ENCODE measurements at places on chromosomes 4 and X.

- no peak for DNase-seq
These were observed 111.3 kb downstream of the SHROOM3 start for GRCh38 chr4:76546327-76546726.

DNA sequence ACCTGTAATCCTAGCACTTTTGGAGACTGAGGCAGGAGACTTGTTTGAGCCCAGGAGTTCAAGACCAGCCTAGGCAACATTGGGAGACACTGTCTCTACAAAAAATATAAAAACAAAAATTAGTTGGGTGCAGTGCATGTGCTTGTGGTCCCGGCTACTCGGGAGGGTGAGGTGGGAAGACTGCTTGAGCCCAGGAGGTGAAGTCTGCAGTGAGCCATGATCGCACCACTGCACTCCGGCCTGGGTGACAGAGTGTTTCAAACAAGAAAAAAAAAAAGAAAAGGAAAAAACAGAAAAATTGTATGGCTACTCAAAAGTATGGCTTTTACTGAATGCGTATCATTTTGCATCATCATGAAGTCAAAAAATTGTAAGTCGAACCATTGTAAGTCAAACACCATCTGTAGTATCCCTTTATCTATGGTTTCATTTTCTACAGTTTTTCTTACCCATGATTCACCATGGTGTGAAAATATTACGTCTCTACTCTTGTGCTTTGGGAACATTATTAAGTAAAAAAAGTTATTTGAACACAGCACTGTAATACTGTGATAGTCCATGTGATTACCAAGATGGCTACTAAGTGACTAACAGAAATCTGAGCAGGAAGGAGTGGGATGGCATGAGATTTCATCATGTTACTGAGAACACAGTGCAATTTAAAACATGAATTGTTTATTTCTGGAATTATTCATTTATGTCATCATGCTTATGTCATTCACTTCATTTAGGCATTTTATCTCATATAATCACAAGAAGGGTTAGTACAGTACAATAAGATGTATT is 26.5 kb upstream of the MANBA start:
- DNase-seq: no peak

- DNase-seq: no peak
These were observed 1016.7 kb upstream of the LCORL start for GRCh38 chr4:19038231-19038630.

GRCh38 chr4:12701384-12701783 is 782.8 kb downstream of the RAB28 start:
- no peak for DNase-seq

- DNase-seq: no peak
These were observed 38.9 kb downstream of the DRD5 start for GRCh38 chr4:9820343-9820742.

DNA sequence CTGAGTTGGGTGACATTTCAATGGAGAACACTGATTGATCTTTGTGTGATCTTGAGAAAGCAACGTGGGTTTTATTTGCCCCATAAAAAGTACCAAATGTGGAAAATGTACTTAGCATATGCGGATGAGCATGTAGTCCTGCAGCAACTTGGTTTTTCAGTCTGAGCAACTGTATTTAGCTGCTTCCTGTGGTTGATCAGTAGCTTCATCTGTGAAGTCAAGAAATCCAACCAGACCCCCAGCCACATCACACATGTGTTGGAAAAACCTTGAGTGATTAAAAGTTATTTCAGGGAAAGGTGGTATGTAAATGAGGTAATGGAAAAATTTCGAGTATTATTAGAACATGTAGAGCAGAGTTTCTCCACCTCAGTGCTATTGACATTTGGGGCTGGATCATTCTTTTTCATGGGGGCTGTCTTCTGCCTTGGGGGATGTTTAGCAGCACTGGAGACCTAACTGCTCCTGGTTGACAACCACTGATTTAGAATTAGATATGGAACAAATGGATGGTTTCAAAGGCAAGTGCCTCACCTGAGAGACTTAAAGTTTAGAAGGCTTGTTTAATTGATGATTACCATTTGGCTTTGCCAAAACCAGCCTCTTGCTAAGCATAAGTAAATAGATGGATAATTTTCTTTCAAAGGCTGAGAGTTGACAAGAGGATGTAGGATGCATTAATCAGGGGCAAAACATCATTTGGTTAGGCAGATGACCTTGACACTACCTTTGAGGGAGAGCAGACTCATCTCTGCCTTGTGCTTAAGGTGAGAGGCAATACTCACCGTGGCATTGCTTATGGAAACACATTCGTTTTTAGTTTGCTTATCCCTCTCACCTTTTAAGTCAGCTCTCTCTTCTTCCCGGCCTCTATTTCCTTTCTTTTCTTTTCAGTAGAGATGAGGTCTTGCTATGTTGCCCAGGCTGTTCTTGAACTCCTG is 193.0 kb upstream of the RPS6KA3 start:
- DNase-seq: no peak

DNA sequence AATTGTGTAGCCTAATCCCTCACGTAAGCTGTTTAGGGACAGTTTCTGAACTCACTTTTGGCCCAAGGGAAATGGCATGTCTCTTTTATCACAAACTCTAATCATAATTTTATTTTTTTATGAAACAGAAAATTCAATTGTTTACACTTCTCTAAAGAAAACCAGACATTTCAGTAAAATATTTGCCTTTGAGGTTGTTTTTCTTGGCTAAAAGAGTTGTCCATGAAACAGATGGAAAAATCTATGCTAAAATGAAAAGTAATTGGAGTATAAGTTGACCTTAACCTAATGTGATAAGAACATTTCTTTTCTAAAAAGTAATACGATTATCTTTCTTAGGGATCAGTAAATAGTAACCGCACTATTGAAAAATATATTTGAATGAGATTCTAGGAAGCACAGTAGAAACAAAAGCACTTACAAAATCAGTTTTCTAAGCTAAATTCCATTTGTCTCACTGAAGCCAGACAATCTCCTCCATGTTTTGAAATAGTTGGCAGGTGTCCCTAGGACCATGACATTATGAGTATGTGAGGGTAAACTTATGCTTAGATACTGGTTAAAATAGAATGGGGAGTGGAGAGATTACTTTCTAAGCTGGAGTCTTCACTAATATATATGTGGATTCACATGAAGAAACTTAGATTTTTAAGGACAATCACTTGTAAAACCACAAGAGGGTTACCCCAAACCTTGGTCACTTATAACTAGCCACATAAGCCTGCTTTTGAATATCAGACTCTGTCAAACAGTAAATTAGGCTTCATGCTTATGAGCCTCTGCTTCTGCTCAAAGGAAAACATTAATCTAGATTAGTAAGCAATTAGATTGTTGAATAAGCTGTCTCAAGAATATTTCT is 20.1 kb upstream of the TET2 start:
- DNase-seq: no peak

- DNase-seq: no peak
These were observed 12.5 kb downstream of the KLHL15 start for GRCh38 chrX:24014388-24015018.

DNA sequence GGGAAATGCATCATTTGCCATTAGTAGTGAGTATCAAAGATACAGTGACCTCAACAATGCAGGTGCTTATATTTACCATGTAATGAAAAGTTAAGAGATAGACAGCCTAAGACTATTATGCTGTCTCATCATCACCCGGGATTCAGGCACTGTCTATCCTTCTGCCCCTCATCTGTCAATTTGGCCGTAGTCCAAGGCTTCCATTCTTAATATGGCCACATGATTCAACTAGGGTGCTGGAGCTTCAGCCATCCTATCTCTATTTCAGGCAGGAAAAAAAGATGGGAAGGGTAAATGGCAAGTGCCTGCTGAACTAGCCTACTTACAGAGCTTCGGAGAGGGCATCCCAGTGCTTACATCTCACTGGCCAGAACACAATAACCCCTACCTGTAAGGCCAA is 196.7 kb upstream of the LNX1 start:
- no peak for DNase-seq

DNA sequence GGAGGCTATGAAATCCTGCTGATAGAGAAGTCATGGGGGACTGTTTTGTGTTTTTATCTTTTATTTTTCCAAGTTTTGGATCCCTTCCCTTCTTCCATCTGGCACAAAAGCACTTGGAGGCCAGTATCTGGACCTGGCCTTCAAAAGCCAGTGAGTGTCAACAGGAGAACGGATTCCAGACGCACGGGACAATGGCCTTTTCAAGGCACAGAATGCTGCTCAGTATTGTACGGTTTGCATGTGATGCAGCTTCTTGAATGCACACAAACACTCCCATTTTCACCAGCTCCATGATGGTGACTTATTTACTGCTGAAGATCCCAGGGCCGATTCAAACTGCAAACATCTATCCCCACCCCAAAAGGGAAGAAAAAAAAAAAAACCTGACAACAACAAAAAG is 145.4 kb downstream of the CPEB2 start:
- no peak for DNase-seq

GRCh38 chr4:108109997-108110416 is 58.7 kb downstream of the LEF1 start:
- no peak for DNase-seq

GRCh38 chr4:110149089-110149488 is 49.3 kb downstream of the ELOVL6 start:
- DNase-seq: no peak

- no peak for DNase-seq
These were observed 54.3 kb downstream of the CCDC149 start for GRCh38 chr4:24858550-24858949.

- no peak for DNase-seq
These were observed 331.5 kb upstream of the PABPC4L start for GRCh38 chr4:134533068-134533467.

- DNase-seq: no peak
These were observed 530.8 kb upstream of the DIPK2B start for GRCh38 chrX:45731448-45731847.

GRCh38 chrX:150465881-150466775 is 102.3 kb upstream of the MTM1 start:
- DNase-seq: no peak

DNA sequence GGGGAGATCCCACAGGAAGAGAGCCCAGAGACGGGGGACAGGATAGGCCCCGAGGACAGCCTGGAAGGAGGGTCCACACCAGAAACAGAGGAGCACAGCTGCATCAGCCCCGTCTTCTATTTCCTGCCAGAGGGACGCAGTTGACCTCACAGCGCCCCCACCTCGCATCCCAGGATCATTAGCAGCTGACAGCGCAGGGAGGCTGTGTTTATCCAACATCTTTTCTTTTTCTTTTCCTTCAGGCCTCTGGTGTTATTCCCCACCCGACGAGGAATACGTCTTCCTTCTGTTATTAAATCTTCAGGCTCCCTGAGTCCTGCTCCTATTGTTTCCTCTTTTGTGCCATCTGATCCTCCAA is 75.4 kb downstream of the DCHS2 start:
- peak; percentile 34 for DNase-seq

GRCh38 chr4:182495031-182495430 is 251.8 kb downstream of the TENM3 start:
- no peak for DNase-seq

- DNase-seq: peak; percentile 58
These were observed 64.3 kb downstream of the FRAS1 start for GRCh38 chr4:78121338-78121904.

DNA sequence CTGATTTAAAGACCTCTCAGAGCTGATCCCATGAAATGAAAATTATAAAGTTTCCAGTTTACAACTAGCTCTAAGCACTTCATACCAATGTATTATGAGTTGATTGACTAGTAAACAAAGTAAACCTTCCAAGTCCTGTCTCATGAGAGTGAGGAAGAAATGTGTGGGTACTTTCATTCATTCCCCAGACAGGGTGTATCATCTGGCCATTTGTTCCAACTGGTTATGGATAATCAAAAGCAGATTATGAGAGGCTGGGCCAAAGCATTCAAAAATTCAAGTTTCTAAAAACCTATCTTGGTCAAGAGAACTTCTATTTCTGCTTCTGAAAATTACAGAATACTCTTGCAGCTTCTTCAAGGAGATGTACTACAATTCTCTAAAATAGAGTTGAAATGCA is 193.3 kb upstream of the RASGEF1B start:
- DNase-seq: no peak

DNA sequence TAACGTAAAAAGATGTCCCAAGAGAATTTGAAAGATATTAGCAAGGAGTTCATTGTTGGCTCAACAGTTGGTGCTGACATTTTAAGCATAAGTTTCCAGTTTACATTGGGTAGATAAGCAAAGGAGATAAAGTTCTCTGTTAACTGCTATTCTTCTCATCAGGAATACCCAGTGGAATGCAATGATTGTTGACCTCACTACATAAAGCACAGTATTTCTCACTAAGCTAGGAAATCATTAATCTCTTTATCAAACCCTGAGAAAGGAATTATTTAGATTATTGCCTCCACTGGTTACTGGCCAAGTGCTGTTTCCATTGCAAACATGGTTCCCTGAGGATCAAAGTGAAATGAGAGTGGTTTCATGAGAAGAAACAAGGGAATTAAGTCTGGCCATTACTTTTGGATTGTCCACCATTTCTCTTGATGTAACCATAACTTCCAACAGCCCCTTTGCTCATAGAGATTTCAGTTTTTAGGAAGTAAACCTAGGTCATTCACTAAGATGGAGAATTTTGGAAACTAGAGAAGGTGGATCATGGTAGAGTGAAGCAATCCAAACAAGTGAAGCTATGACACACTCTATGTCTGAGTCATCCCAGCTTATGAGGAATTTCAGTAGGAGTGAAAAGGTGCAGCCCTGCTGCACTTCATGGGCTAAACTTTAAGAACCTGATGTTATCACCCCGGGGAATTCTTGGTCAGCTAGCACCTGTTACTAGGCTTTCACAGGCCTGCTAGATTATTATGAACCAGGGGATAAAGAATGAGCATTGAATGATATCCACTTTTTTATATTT is 163.4 kb downstream of the AREG start:
- no peak for DNase-seq

DNA sequence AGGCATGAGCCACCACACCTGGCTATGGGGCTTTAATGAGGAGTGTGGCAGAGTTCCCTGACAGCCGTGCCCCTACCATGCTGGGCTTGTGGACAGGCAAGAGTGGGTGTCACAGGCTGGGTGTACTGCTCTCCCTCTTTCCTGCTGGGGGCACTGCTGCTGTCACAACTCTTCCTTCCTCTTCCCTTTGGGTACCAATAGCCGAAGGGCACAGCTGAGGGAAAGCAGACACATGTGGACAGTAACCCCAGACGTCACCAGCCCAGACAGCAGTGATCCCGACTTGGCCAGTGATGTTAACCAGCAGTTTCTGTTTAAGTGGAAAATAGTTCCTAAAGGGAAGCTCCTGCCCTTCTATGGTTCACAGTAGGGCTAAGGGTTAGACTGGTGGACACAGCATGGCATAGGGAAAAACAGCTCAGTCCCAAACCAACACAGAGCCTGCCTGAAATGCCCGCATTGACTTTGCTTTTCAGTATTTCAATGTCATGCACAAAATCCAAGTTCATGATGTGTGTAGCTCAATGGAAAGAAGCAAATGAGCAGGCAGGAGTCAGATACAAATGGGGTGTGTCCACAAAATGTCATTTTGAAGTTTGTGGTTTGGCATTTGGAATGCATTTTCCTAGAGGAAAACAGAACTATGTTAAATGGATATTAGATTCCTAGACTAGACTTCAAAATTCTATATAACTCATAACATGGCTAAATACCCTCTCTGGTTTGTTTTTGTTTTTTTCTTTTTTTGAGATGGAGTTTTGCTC is 24.9 kb upstream of the DDX3X start:
- DNase-seq: no peak

All from left cardiac atrium (tissue), 4 donors.